ENCODE measurements at places on chromosomes 4 and X.

DNA sequence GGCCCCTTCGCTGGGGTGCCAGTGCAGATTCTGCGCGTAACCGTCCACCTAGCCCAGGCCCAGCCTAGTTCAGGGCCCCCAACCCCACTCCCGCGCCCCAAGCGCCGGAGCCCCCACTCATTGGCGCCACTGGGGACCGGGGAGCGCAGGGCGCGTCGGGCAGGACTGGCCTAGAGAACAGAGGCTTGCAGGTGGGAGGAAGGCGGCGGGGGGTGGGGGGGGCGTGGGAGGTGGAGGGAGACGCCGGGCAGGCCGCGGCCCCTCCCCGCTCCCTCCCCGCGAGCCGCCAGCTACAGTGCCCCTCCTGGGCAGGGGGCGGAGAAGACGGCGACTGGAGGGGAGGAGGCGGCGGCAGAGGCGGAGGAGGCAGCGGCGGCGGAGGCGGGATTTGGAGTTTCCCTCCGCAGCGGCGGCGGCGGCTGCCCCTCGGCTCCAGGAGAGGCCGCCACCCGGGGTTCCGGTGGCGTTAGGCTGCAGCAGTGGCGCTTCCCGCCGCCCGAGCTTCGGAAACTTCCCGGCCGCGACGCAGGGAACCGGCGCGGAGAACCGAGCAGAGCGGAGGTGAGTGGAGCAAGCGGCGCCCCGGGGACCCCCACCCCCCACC, 4.8 kb upstream of the DUSP9 start:
- DNase-seq = no peak

DNA sequence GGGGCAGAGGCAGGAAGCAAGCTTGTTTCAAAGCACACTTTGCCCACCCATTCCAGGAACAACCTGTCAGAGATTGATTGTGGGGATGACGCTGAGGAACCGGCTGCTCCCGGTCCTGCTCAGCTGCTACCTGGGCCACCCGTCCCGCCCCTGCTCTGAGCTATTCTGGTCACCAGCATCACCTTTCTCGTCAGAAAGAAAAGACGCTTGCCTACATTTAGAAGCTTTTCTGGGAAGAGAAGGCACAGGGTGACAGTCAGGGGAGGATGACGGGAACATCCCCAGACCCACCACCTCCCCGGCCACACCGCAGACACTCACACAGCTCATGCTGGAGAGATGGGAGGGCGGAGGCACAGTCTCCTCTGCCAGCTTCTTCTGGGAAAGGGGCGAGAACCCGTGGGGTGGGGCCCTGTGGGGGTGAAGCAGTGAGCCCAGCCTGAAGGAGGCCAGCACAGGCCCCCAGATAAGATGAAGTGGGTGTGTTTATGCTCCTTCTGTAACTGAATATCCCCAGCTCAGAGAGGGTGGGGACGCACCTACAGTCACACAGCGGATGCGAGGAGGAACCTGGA, 81.8 kb downstream of the CPZ start:
- DNase-seq = no peak

GRCh38 chr4:142815834-142816233, 30.3 kb downstream of the INPP4B start:
- peak; percentile 82 for DNase-seq

DNA sequence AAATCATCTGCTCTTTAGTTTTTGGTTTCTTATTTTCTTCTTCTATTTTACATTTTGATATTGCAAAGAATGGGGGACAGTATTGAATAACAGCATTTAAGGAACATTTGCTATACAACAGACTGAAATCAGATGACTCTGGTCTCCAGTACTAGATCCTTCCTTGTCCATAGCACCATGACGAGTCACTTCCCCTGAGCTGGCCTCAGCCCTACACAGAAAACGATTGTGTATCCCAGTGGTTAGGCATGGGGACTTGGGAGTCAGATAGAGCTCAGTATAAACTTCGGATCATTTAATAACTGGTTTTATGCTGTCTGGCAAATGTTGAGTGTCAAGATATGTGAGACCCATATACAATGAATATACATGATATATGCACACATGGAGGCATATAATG, 44.7 kb upstream of the BEX4 start:
- no peak for DNase-seq

DNA sequence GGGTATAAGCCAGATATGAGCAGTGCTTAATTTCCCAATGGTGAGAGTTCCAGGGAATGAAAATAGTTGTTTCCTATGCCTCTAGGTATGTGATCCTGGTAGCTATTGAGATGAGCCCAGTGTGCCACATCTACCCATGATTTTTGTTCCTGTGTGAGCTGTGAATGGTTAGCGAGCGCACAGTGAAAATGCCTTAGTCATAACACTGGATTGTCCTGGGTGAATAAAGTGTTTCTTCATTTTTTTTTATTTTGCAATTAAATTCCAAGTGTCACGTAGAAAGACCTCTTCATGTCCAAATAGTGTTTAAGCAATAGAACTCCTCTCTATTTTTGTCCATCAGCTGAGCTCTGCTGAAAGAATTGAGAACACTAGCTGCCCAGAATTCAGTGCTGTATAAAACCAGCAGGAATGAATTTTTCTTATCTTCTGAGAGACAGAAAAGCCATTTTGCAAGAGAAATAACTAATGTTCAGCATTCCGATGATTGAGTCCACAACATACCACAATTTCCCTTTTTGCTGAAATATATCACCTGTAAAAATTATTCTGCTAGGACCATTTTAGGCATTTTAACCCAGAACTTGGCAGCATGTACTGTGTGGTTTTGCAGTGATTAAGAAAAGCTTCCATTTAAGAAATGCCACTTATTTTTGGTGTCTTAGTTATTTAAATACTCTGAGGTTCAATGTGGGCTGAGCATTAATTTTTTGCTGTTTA, 5.6 kb downstream of the MAOA start:
- no peak for DNase-seq

GRCh38 chr4:10093801-10094552, 22.6 kb downstream of the WDR1 start:
- peak; percentile 96 for DNase-seq

- DNase-seq = no peak
These were observed 3.6 kb downstream of the CASP6 start for GRCh38 chr4:109699553-109700225.

DNA sequence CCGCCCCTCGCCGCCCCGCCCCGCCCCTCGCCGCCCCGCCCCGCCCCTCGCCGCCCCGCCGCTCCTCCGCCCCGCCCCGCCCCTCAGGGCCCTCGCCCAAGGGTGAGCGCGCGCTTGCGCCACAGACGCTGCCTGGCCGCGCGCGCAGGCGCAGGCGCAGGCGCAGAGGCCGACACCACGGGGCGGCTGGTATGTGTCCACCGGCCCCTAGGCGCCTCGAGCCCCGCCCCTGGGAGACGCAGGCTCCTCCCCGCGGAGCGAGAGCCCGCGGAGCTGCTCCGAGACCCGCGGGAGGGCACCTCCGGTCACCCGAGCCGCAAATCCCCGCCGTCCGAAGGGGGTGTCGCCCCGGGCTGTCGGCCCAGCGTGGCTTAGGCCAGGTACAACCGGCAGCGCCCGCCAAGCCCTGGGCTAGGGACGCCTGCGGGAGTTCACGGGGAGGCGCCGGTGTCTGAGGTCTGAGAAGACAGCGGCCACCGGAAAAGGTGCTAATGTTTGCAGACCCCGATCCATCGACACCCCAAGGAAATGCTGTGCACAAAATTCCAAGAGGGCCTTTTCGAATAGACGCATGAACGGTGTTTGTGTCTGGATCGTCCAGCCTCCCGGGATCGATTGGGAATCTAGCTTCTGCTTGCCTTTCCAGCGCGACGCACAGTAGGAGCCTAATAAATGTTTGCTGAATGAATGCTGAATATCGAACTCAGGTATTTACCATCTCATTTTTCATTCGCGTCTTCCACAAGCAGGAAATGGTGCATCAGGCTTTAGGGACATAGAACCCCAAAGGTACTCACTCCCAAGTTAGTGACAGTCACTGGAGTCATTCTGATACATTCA, 473 bp upstream of the CCNQ start:
- DNase-seq = peak; percentile 58

DNA sequence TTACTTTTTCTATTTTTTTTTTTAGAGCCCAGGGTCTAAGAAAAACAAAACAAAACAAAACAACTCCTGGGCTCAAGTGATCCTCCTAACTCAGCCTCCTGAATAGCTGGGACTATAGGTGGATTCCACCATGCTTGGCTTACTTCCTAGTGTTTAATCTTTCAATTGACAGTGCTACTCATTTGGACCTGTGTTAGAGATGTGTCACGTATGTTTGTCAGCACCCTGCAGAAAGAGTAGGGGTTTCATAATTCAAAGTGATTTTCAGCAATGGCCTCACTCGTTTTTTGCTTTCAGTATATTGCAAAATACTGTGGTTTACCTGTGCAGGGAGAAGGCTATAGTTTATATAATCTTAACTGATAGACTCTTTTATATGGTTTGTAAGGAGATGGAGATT, 71.6 kb upstream of the TEX13D start:
- no peak for DNase-seq

GRCh38 chr4:145345401-145345800, 136.3 kb upstream of the SMAD1 start:
- no peak for DNase-seq

DNA sequence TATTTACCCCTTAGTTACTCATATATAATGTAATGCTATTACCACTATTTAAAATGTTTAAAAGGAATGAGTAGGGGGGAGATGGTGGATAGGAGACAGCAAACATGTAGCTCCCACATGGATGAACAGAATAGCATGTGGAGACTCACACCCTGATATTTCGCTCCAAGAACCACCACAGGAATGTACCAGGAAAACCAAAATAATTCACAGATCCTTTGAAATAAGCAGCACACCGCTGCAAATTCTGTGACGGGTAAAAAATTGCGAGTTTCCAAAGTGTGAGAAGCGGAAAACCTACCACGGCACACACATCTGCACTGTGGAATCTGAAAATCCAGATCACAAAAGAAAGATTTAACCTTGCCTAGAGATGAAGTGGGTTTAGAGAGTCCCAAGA, 428.2 kb downstream of the TLL1 start:
- peak; percentile 61 for DNase-seq

GRCh38 chrX:24396931-24397279, 36.5 kb downstream of the SUPT20HL1 start:
- DNase-seq = no peak

DNA sequence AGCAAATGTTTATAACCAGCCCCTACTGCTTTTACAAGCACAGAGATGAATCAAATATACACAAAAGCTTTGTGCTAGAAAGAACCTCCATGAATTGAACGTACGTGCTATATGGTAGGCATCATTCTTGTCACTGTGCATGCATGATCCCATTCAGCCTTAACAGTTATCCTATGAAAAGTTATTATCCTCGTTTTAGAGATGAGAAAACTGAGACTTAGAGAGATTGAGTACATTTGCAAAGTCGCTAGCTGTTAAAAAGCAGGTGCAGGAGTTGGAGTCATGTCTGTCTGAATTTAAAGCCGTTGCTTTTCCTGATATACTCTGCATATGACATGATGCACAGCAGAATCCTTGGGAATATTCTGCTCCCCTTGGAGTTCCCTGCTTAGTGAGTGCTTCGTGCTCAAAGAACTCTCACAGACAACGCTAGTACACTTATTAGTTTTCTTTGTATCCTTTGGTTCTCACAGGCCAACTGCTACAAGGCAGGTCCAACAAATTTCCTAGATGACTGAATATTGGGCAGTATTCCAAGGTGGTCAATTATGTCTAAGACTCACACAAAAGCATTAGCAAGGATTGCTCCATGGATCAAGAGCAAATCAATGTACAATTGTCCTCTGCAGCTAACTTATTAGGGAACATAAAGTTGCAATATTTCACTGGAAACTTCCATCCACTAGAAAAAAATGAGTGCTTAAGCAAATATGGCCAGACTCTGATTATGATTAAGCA, 42.8 kb upstream of the TRIM2 start:
- no peak for DNase-seq

- no peak for DNase-seq
These were observed 415.8 kb upstream of the NR3C2 start for GRCh38 chr4:148857973-148858534.

DNA sequence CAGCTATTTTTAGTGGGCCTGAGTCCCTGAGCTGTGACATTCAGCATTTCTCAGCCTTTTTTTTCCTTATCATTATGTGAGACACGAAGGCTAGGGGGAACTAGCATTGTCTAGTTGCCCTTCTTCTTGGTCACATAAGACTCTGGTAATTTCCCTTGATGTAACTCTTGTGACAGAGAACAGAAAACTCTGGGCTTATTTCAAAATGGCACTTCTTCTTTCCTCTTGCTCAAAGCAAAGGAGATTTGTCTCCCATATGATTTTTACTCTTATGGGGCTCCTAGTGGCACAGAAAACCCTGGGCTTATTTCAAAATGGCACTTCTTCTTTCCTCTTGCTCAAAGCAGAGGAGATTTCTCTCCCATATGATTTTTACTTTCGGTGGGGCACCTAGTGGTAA, 14.7 kb downstream of the ATXN3L start:
- no peak for DNase-seq

DNA sequence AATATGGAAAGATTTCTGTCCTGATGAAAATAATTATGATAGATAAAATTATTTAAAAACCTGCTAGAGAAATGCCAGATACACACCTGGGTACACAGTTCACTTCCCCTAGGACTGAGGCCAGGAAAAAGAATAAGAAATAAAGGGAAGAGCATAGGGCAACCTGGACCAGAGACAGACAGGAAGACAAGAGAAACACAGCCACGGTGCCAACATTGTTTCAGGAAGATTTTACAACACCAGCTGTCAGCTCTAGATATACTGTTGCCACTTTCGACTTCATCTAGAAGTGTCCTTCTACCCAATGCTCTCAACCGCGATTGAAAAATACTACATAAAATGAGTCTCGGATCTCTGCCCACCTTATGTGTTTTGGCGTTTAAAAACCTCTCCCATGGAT, 128.5 kb downstream of the MAML3 start:
- no peak for DNase-seq

DNA sequence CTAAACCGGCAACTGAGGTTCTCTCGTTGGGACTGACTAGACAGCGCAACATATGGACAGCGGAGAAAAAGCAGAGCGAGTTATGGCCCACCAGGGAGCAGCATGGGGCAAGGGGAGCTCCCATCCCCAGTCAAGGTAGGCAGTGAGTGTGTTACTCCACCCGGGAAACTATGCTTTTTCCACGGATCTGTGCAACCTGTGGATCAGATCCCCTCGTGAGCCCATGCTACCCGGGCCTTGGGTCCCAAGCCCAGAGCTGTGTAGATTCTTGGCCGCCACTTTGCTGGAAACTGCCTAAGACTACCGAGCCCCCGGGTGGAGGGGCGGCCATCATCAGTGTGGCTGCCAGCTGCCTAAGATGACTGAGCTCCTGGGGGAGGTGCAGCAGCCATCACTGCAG, 140.9 kb downstream of the PAPSS1 start:
- no peak for DNase-seq

- DNase-seq = no peak
These were observed 61.8 kb downstream of the LRRC66 start for GRCh38 chr4:51958199-51958968.

DNA sequence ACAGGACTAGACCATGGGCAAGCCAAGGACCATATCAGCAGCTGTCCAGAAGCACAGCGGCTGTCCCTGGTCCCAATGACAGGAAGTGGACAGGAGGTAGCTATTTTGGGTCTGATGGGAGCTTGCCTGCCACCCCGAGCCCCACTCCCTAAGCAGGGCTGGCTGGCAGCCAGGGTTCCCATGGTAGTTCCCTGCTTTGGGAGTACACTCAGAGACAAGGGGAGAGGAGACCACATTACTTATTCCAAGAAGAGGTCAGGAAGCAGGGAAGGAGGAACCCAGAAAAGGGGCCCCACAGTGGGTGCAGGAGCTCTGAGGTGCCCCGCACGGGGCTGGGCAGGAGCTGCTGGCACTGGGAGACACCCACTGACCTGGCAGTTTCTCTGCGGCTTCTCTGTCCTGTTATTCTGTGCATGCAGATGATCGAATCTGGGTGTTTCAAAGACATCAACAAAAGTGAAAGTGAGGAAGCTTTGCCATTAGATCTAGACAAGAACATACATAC, 36.3 kb downstream of the HTT-AS start:
- DNase-seq = no peak
